Cerebellum (tissue), 4 donors: ENCODE measurements at places on chromosomes 1 and 21. TPM values are rescaled to one million over a fixed set of nuclear protein-coding genes. Genes with fewer than 3 reads are reported as not detected.

DNA sequence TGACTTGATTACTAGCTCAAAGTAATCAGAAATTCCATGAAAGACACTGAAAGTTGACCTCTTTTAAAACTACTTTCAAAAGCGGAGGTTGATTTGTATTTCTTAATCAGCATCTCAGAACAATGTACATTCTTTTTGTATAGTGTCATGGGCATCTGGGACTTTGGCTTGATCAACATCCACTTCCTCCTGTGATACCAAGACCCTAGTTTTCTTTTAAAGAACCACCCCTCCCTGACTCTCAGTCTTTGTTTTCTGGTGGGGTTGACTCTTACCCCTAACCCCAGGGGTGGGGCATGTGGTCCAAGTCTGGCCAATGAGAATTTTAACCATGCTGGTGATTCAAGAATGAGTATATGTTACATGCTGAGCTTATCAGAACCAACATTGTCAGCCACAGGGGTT, 21.7 kb upstream of the IRF2BP2 start:
- no peak for DNase-seq

GRCh38 chr1:59718064-59718988, 96.4 kb upstream of the HOOK1 start:
- no peak for DNase-seq

- no peak for DNase-seq
These were observed 42.7 kb downstream of the L1TD1 start for GRCh38 chr1:62237361-62237760.

The HLX gene
- 1.00 TPM for total RNA-seq

The CBR3 gene
- 1.9 TPM for total RNA-seq

The RXFP4 gene
- not detected for total RNA-seq

The KCND3 gene
- 34.1 TPM for total RNA-seq
